Endothelial cell (in vitro differentiated cells): ENCODE measurements at places on chromosomes 11 and 22.

DNA sequence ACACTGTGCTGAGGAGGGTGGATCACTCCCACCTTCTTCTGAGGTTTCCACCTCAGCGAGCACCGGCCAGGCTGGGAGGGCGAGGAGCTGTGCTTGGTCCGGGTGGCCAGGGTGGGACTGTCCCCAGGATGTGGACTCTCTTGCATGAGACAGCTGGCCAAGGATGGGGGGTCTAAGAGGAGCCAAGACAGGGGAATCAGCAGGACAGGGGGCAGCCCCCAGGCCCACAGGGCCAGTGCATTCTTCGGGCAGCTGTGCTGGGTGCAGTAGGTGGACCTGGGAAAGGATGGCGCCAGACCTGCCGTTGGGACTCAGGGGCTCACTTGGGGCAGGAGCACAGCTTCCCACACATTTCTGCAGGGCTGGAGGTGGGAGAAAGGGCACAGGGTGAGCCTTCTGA lies 9.5 kb downstream of the APOBEC3A start:
- no peak for DNase-seq
- H3K4me1 ChIP-seq = peaks cover 9% of the 10 kb centered on the region
- peaks cover 16% of the 10 kb centered on the region for H3K27me3 ChIP-seq
- H3K27ac ChIP-seq = no peak overlapping the region
- no peak overlapping the region for H3K4me3 ChIP-seq
- H3K36me3 ChIP-seq = no peaks in the 10 kb centered on the region

- no peak for DNase-seq
- H3K4me3 ChIP-seq = no peak overlapping the region
- H3K27me3 ChIP-seq = peaks cover 9% of the 10 kb centered on the region
Measured at GRCh38 chr11:117181586-117182550, 3.3 kb downstream of the SIDT2 start.

DNA sequence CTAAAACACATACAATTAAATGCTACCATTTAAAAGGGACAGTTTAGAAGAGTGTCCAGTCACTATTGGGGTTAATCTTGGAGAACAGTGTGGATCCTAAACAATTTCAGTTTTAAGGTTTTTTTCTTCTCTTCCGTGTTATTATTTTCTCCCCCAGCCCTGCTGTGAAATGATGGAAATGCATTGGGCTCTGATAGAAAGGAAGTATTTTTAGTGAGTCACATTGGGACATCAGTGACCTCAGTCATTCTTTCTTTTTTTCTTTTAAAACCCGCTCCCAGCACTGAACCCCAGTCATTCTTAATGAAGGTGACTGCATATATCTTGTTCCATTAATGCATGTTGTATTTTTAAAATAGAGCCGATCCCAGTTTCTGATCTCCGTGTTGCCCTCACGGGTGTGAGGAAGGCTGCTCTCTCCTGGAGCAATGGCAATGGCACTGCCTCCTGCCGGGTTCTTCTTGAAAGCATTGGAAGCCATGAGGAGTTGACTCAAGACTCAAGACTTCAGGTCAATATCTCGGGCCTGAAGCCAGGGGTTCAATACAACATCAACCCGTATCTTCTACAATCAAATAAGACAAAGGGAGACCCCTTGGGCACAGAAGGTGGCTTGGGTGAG lies 93.2 kb upstream of the OR4B1 start:
- no peak overlapping the region for H3K4me3 ChIP-seq
- H3K27ac ChIP-seq = no peak overlapping the region
- peaks cover 4% of the 10 kb centered on the region for H3K4me1 ChIP-seq
- H3K36me3 ChIP-seq = no peaks in the 10 kb centered on the region

DNA sequence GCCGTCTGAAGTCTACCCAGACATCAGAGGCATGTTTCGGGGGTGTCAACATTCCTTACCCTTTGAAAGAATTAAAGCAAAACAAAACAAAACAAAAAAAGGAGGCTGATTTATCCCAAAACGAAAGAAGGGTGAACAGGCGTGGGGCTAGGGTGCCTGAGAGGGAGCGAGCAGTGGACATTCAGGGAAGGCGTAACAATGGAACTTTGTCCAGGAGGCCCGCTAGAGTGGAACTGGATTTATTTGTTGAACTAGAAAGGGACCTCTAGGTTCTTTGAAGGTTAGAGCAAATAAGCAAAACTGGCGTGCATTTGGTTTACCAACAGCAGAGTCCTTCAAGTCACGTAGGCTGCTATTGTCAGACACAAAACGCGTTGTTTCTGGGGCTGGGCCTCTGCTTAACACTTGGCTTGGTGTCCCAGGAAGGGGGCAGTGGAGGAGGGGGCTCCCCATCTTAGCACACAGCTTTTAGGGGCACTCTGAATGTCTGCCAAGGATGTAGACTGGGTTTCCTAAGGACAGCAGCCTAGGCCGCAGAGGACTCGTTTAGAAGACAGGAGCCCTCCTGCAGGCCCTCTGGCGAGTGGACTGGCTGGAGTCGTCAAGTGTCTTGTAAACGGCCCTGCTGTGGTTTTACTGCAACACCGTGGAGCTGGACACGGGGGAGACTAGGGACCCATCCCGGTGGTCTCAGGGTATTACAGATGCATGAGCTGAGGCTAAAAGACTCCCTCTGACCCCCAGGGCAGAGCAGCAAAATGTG lies 203.7 kb upstream of the SORL1-AS1 start:
- H3K27ac ChIP-seq = peak overlapping the region; percentile 85
- no peak for DNase-seq
- peaks cover 16% of the 10 kb centered on the region for H3K4me1 ChIP-seq
- no peaks in the 10 kb centered on the region for H3K36me3 ChIP-seq
